Stimulated activated CD4-positive, alpha-beta T cell treated with anti-CD3 and anti-CD28 coated beads, Interleukin-1b, Interleukin-23, amount 100 ng/mL, for 1 hour (primary cell): ENCODE measurements at places on chromosomes 1 and 21.

DNA sequence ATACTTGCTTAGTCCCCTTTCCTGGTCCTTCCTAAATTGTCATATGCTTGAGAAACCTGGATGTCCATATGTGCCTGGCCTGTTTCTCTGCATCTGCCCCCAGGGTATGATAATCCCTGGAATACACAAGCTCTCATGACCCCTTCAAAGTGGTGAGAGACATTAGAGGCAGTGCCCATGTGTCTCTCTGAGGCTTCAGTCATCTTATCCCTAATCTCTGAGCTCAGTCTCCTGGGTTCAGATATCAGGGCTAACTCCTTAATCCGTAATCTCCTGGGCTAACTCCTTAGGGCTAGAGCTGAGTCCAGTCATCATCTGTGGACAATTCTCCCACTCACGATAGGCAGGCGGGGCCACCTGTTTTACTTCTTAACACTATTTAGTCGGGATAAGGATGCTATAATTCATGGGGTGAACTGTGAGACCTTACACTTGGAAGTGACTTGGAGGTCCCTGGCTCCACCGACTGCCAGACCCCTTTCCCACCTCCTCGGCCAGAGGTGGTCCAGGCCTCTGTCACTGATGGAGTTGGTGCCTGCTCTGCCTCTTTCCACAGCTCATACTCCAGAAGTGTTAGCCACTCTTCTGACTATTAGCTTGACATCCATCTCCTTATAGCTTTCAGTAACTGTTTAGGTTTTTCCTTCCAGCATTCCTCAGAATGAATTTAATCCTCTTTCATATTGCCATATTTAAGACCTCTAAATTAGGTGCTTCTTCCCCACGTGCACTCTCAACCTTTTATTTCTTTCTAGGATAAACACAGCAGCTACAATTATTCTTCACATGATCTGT is 22.7 kb downstream of the CCN1 start:
- DNase-seq, result no peak

DNA sequence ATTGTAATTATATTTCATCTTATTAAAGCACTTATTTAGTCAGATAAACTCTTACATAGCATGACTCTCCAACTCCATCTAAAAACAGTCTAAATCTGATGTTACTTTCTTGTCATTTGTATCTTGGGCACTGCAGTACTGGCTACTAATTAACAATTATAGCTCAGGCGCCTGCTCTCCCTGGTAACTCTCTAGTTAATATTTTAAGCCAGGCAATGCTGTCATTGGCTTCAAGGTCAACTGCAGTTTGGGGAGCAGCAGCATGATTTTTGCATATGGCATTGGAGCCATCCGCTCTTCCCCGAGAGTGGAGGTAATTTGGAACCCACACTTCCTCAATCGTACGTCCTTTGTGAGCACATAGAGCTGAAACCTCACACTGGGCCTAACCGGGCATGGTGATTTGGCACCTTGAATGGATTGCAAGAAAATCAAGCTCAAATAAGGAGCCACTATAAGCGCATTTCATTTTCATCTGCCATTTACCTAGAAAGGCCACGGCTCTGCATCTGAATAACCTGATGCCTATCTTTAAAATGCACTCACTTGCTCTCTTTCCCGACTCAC is 187.7 kb downstream of the KAZN start:
- DNase-seq, result no peak

DNA sequence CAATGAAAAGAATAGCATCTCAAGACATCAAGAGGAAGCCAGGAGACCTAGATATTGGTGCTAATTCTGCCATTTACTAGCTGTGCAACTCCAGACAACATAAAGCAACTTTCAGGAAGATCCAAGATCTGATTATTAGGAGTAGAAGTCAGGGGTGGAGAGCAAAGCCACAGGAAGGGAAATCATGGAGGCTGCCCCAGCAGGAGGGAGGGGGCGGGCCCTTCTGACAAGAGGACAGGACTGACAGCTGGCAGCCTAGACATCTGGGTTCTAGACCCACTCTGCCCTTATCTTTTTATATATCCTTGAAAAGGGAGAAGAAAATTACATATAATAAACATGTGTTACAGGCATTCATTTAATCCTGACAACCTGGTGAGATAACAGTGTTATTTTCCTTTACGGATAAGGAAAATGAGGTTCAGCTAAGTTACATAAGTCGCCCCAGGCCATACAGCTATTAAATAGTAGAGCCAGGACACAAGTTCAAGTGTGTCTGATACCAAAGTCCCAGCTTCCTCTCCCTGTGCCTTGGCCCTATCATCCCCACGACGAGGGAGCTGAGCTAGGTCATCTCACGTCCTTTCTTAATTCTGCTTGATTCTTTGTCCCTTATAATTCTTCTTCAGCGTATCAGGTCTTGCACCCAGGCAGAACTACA is 46.6 kb downstream of the ARHGEF11 start:
- DNase-seq, result no peak

DNA sequence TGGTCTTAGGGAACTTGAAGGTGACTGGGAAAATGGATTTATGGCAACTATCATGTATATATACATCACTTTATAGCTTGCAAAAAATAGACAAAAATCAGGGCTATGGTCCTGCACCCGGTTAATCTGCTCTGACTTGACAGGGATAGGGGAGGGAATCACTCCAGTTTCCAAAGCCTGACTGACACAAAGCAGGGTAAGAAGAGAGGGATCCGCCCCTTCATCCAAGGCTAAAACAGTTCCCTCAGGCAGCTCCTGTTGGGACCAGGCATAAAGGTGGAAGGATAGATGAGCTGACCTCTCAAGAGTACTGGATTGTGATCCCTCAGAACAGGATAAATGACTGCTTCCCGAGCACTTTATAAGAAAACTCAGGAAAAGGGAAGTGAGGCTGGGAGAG is 1.4 kb downstream of the PBXIP1 start:
- no peak for DNase-seq

DNA sequence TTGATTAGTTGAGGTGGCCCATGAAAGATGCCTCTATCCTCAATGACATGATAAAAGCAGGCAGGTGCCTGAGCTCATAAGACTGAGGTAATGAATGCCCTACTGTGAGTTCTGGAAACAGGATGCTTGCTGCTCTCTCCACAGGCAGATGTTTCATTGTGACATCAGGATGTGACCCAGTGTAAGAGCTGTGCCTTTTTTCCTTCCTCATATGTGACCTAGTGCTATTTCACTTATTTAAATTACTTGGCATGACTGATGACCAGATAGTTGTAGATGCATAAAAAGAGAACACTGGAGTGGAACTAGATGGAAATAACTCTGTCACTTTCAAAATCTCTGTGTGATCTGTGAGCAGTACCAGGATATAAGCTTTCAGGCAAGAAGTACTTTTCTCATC is 31.9 kb downstream of the KIF14 start:
- DNase-seq, result no peak

GRCh38 chr1:154999571-155000410 is 2.8 kb upstream of the ZBTB7B start:
- DNase-seq, result no peak

- no peak for DNase-seq
Observed at GRCh38 chr1:21000245-21000594, 176.5 kb downstream of the EIF4G3 start.
